ENCODE measurements at places on chromosomes 12 and 14.
A peak's percentile ranks its signal among the peaks of the same experiment; 100 is the strongest.

- no peak for DNase-seq
Measured at GRCh38 chr12:131603939-131604795, 106.7 kb upstream of the SFSWAP start.

- DNase-seq: no peak
Measured at GRCh38 chr12:120820884-120821510, 83.2 kb downstream of the SPPL3 start.

DNA sequence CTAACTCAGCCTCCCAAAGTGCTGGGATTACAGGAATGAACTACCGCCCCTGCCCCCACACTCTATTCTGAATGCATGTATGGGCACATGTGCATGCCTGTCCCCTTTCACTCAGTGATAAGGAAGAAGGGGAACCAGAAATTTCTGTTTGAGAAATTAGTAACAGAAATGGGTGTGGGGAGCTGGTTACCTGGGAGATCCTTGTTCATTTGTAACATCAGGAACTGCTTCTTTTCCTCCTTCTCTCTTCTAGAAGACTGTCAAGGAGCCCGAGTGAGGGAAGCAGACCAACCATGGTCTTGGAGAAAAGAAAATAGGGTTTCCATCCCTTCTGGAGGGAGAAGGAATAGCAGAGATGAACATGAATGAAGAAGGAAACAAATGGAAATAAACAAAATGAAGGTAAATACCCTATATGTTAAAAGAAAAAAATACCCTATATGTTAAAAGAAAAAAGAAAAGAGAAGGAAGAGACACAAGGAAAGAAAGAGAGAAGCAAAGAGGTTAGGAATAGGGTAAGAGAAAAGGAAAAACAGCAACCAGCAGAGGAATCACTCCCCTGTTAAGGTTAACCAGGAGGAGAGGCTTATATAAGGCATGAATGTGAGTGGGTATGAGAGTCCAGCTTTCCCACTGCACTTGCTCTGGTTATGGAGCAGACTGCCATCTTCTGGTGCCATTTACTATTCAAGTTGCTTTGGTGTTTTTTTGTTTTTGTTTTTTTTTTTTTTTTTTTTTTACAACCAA, 3.3 kb downstream of the PPP1R3E start:
- peak; percentile 46 for DNase-seq

- DNase-seq: no peak
Measured at GRCh38 chr12:25084816-25085215, 110.1 kb downstream of the DNAI7 start.

DNA sequence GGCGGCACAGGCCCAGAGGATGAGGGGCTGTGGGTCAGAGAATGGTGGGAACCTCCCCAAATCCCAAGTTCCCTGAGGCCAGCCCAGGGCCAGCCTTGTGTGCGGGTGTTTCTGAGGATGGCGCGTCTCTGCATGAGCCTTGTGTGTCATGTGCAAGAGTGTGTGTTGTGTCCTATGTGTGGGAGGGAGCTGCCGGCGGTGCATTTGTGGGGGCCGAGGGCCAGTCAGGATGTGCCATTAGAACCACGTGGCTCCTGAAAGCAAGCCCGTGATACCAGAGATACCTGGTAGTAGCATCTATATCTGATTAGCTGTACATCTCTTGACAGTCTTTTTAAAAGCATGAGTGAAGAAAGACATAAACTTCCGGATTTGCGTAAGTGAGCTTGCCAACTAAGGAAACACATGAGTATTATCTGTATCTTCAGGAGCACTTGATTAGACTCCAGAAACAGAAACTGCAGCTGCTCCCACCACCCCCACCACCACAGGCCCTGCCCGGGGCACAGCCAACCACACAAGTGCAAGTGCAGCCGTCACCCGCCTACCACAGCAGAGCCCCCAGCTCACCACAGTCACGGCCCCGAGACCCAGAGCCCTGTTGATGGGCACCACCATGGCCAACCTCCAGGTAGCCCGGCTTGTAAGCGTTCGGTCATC, 19.2 kb downstream of the DDX51 start:
- no peak for DNase-seq

DNA sequence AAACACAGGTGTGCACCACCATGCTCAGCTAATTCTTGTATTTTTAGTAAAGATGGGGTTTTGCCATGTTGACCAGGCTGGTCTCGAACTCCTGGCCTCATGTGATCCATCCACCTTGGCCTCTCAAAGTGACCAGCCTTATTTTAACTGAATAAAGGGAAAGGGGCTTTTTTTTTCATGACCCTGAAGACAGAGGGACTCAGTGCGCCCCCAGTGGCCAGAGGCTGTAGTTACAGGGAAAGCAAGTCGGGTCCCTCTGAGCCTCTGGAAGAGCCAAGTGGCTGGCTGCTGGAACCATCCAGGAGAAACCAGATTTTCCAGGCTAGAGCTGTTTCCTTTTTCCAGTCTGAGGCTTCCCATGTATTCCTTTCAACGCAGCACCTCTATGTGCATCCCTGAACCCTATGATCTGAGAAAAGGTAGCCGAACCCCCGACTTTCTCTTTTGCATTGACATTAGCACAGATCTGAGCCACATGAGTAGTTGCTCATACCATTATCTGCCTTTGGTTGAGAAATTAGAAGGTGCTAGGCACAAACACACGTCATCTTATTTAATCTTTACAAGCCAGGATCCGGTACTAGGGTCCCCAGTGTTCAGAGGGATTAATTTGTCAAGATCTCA, 342.7 kb downstream of the CACNA1C start:
- DNase-seq: peak; percentile 71

GRCh38 chr12:120563495-120563894, 17.7 kb downstream of the POP5 start:
- DNase-seq: no peak

DNA sequence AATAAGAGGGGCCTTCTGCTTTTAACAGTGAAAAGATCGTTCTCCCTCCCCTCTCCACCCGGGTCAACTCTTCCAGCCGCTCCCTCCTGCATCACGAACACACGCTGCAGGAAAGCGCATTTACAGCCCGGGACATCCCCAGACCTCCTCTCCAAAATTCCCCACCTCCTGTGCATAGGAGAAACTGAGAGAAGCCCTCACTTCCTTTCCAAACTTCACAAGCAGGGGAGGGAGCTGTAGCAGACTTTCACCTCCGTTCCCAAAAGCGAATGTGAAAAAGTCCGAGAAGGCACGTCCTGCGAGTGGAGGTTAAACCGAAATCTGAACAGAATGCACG, 513 bp downstream of the BCAT1 start:
- peak; percentile 28 for DNase-seq

DNA sequence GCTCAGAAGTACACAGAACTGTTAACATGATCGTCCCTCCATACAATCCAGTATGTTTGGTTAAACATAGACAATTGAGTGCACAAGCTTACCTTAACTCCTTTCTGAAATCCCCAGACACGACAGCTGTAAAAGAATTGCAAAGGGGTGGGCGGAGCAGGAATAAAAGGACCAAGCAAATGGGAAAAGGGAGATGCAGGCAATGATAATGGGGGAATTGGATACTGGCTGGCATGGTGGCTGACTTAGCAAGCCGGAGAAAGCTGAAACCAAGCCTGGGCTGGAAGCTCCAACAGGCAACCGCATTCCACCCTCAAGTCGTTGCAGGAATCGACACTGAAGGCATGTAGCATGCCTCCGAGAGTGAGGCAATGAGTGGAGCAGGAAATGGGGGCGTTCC, 96.8 kb upstream of the TMEM132C start:
- no peak for DNase-seq

- DNase-seq: no peak
Measured at GRCh38 chr12:120047072-120047471, 58.0 kb downstream of the BICDL1 start.

- no peak for DNase-seq
Measured at GRCh38 chr12:57551637-57552305, 1.9 kb downstream of the KIF5A start.

- no peak for DNase-seq
Measured at GRCh38 chr12:112349431-112349830, 32.8 kb downstream of the HECTD4 start.

GRCh38 chr12:50400104-50400637, 514 bp upstream of the LARP4 start:
- DNase-seq: no peak

- DNase-seq: no peak
Measured at GRCh38 chr14:100425429-100425827, 102.3 kb downstream of the SLC25A47 start.

- DNase-seq: no peak
Measured at GRCh38 chr12:106251631-106252455, 4.0 kb upstream of the CKAP4 start.

- peak; percentile 24 for DNase-seq
Measured at GRCh38 chr12:128387811-128388422, 120.9 kb downstream of the TMEM132C start.

GRCh38 chr12:122986258-122986871, 5.9 kb downstream of the ARL6IP4 start:
- DNase-seq: no peak

DNA sequence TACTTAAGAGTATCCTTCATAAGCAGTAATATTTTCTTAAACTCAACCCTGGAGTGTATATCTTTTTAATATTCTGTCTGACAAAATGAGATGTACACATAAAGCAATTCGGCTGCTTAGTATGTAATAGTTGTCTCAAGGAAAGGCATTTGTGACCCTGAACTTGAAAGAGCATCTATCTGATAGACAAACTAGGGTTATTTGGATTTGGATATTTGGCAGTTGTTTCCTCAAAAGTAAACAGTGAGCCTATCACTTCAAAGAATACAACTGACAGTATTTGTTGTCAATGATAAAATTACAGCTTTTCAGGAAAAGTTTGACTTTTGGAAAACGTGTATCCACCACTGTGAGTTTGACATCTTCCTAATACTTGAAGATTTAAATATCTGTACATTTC, 123.4 kb downstream of the TGFB3 start:
- DNase-seq: no peak

GRCh38 chr12:31715283-31715825, 13.5 kb downstream of the AMN1 start:
- DNase-seq: no peak

- DNase-seq: no peak
Measured at GRCh38 chr14:93926245-93926872, 785 bp upstream of the FAM181A start.

GRCh38 chr12:13141686-13142085, 38.2 kb upstream of the GSG1 start:
- DNase-seq: no peak

DNA sequence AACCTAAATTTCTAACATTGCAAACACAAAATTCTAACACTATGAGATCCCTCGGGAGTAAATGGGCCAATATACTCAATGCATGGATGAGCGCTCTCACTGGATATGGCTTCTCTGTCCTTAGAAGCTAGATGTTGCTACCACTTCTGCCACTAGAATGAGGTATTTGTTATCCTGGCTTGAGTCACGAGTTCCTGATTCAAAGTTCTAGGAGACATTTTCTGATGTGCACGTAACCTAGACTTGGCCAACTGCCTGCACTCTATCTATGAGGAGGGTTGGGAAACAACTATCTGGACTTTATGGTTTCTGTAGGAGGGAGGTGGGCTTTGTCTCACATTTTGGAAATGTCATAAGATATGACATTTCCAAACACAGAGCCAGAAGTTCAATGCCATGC, 37.6 kb downstream of the FERMT2 start:
- no peak for DNase-seq

DNA sequence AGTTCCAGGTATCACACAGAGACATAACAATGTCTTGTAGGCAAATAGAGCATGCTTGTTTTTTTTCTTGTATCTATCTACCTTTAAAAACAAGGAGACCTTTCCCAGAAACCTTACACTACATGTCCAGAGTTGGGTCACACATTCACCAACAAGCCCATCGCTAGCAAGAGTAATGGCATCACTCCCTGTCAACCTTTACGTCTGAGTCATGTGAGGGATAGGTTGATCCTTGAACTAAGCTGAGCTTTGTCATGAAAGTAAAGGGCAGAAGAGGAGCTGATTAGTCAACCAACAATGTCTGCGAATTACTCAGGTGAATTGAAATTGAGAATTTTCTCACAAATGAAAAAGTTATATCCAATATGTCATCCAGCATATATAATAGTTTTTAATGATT, 219.4 kb downstream of the CNTN1 start:
- DNase-seq: no peak

- DNase-seq: no peak
Measured at GRCh38 chr12:122155705-122156104, 18.3 kb downstream of the IL31 start.

DNA sequence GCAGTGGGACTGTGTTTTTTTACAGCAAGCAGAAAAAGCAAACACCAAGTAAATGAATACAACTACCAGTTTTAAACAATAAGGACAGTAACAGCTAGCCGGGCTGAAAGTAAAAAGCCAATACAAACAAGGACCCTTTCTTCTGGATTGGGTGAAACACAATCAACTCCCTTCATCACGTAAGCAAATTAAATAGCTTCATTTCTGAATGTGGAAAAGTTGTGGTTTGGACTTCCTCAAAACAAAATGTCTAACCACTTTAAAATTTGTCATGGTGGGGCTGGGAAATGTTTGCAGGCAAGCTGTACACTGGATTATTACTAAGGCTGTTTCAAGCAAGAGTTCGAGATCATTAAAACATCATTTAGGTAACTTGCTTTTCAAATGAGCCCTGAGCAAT, 47.4 kb downstream of the TCHP start:
- DNase-seq: no peak

DNA sequence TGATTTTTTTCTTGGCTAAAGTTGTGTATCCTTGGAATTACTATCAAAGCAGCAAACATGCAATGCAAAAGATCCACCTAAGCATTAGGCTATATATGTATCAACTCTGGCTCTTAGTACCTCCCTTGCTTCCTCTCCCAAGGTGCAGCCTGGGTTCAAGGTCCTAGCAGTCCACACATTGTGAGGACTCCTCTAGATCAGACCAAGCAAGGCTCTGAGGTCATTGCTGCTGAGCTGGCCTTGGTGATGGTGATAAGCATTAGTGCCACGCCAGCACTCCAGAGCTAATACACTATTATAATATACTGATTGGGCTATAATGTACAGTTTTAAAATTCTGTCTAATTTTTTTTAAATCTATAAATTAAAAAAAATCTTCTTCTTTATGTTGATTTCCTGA, 196.9 kb upstream of the BTG1 start:
- no peak for DNase-seq

- DNase-seq: no peak
Measured at GRCh38 chr12:106942775-106943174, 12.9 kb upstream of the TMEM263 start.

GRCh38 chr14:88496414-88496813, 58.4 kb downstream of the PTPN21 start:
- DNase-seq: no peak

DNA sequence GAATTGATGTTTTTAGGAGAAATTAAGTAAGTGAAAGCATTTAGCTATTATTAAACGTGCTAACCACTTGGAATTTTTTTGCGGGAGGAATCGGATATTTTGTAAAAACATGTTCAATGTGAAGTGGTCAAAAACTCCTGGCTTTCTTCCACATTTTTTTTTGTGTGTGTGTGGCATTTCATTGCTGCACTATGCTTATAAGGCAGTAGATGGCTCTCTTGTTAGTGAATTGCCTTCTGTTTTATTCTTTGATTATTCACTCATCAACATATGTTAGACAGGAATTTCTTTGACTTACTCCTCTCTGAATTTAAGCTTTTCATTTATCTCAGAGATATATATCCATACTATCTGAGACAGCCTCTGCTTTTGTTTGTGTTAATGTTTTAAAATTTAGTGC, 71.3 kb downstream of the DERA start:
- DNase-seq: no peak

- DNase-seq: no peak
Measured at GRCh38 chr12:41981013-41981412, 163.7 kb downstream of the GXYLT1 start.

- no peak for DNase-seq
Measured at GRCh38 chr12:72323881-72324280, 51.7 kb downstream of the TRHDE start.
